ENCODE measurements at places on chromosomes 5 and 9.

DNA sequence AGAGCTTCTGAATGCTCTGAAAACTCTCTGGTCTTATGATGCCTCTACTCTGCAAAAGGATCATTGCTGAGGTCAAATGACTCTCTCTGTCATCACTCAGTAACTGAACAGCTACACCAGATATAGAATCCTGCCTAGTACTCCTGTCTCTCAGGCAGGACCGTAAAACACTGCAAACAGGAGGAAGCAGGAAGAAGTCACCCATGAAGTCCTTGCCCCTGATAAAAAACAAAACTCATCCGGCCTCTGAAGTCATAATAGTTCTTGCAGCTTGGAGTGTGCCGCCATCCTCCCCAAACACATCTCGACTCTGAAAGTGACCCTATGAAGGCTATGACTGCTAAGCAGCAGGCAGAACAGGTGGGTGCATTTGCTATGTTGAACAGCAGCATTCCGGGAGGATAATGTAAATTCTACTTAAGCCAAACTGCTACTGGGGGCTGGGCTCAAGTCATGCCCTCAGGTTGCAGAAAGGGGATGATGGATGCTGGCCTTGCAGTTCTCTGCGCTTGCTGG, 81.9 kb upstream of the FAM169A start:
- DNase-seq = no peak

DNA sequence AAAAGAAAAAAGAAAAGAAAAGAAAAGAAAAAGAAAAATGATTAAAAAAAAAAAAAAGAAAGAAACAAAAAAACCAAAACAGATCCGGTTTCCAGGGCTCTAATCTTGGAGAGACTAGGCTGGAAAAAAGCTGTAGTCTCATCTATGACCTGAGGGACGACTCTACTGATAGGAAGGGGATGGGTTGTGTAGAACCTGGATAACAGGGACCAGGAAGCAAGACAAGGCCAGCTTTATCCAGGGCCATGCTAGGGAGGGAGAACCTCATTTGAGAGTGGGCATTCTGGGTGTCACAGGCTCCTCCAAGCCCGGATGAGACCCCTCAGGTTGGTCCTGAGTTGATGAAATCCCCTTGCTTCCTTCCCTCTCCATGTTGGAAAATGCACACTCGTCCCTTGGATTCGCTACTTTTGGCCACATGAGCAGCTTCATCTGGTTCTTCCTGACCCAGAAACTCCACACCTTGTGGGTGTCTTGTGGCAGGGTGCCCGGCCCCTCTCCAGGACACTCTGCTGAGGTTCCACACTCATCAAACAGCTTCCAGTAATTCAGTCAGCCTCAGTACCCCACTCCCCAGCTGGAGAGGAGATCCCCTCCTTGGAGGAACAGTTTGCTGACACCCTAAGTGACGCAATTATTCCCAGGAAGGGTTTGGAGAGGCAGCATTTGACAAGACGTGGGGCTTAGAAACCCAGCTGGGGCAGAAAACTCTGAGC, 71.1 kb upstream of the LHFPL2 start:
- DNase-seq = no peak

- DNase-seq = no peak
These were observed 53.5 kb upstream of the ERCC6L2 start for GRCh38 chr9:95822015-95822414.

GRCh38 chr5:41707853-41708603, 162.2 kb downstream of the OXCT1 start:
- DNase-seq = no peak

GRCh38 chr9:88652876-88653275, 117.9 kb downstream of the NXNL2 start:
- no peak for DNase-seq

DNA sequence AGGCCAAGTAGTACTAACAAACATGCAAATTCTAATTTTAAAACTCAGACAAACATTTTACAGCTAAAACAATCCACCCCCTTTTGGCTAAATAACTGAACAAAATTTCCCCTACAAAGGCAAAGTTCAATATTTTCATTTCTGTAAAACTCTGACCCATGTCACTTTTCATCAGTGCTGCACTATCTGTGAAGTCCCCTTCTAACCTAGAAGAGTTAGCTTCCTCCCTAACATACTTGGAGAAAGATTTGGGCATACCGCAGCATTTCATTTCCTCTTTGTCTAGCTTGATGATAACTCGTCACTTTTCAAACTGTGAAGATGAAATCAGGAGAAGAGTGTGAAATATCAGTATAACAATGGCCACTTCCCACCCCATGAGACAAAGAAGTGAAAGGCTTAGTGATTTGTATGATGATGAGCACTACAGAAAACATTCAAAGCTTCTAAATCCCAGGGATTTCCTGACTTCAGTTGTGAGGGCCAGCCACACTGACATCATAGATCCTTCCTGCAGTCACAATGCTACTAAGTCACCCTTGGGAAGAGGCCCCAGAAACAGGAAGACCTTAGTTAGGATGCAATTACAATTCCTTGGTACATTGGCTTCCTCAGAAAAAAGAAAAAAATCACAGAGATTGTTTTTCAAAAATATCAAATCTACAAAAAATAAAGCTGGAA, at the start of gene FAM81B:
Gene FAM81B (plus strand): TSS at position 555 of the 681 bp plus-strand sequence. CDS start 24 bp downstream, at position 579.
- DNase-seq = no peak

- DNase-seq = no peak
These were observed 50.7 kb downstream of the SECISBP2 start for GRCh38 chr9:89368978-89369377.

DNA sequence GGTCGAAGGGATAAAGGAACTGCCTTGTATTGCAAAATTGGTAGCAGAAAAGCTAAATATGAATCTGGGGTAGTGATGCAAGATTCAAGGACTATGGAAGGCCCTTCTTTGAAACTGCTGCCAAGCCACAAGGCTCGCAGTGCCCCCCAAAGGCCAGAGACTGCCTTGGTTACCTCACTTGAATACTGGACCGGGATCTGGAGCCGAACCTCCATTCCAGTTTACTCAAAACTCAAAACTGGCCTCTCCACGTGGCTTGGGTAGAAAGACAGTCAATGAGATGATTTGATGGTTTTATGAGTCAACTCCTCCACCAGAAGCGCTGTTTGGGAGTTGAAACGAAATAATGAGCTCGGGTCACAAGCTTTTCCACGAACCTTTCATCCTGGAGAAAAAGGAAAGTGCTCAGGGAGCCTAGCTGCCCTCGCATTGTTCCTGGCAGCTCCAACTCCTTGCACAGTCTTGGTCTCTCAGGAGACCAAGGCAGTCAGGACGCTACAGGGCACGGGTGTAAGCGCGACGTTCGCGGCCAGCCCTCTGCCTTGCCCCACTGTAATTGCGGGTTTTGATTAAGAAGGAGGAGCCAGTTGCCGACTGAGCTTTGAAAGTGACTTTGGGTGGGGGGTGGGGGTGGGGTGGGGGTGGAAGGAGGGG, 2.8 kb downstream of the ST8SIA4 start:
- DNase-seq = no peak

DNA sequence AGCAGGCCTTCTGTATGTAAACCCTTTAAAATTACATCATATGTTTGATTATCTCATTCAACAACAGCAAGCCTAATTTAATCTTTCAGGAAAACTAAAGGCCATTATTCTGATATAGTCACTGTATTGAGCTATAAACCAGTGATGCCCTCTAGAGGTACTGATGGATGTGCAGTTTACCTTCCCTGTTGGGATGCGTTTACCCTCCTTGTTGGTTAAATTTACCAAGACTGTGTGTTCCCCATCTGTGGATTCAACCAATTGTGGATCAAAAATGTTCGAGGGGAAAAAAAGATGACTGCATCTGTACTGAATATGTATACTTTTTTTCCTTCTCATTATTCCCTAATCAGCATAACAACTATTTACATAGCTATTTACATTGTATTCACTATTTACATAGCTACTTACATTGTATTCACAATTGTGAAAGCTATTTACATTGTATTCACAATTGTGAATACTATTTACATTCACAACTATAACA, 3.7 kb upstream of the BAAT start:
- DNase-seq = no peak

- no peak for DNase-seq
These were observed 156.2 kb upstream of the NR3C1 start for GRCh38 chr5:143559586-143560109.

GRCh38 chr5:125478599-125478998, 732.2 kb upstream of the ZNF608 start:
- no peak for DNase-seq

DNA sequence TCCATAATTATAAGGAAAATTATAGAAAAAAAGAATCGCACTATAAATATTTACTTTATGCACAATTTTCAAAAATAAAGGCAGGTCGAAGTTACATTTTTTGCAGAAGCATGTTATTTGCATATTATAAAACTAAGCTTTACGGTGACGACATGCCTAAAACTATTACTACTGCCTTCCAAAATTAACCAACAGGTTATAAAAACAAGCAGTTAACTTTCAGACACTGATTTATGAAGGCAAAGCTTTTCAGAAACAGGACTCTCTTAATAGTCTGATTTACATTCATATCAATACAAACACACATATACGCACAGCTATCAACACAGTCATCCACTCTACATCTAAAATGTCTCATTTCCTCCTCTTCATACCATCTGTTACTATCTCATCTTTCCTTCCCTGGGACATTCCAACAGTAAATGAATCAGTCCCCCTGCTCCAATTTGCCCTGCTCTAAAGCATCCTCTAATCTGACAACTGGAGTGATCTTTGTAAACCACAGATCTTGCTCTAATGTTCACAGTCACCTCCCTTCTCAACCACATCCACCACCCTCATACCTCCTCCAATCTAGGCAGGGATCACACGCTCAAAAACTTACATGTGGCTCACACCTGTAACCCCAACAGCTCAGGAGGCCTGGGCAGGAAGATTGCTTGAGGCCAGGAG, 21.6 kb downstream of the FBXW11 start:
- DNase-seq = no peak

DNA sequence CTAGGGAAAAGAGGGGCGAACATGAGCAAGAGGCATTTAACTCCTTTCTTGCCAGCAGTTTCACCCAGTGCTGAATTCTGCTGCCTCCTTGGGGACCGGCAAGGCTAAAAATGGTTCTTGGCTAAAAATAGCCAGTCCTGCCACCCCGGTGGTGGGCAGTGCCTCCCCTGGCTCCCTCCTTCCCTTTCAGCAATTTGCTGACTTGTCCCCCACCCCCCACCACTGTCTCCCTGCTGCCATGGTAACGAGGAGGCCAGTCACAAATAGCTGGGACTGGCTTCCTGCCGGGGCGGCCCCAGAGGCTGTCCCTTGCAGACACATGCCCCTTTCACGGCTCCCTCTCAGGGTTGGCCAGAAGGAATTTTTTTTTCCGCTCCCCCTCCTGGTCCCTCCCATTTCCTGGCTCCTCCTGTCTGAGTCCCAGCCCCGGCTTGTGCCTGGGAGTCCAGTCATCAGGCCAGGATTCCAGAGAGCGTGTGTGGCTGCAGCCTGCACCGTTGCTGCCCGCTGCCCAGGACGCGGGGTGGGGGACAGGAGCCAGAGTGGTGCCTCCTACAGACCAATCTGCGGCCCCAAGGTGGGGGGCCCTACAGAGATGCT, 130.3 kb downstream of the RGS3 start:
- no peak for DNase-seq

GRCh38 chr5:73759771-73760170, 133.8 kb downstream of the ARHGEF28 start:
- DNase-seq = no peak

GRCh38 chr5:57094753-57095683, 78.8 kb upstream of the GPBP1 start:
- DNase-seq = no peak

DNA sequence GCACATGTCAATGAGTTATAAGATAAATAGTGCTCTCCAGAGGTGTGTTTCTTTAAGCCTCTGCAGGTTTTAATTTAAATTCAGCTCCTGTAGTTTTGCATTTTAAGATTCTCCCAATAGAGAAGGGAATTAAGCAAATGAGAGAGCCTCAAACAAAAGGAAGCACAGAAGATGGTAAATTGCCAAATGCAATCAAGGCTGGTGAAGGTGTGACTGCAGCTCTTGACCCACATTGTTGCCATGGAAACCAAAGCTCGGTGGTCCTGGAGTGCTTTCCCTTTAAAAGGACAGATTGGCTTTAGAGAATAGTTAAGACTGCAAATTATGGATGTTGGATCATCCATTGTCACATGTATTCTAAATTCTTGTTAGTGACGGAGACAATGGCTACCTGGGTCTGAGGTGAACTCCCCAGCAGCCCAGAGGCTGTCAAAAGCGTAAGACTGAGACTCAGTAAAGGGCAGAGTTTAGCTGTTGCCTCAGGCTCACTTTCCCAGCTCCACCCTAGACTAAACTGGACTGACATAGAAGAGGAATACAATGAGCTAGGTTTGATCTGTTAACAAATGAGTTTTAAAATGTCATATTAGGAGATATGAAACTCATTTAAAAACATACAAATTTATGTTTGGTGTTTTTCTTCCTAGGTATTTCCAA, 12.3 kb downstream of the GAPT start:
- DNase-seq = no peak

GRCh38 chr5:59789197-59789596, 104.3 kb downstream of the PDE4D start:
- no peak for DNase-seq

DNA sequence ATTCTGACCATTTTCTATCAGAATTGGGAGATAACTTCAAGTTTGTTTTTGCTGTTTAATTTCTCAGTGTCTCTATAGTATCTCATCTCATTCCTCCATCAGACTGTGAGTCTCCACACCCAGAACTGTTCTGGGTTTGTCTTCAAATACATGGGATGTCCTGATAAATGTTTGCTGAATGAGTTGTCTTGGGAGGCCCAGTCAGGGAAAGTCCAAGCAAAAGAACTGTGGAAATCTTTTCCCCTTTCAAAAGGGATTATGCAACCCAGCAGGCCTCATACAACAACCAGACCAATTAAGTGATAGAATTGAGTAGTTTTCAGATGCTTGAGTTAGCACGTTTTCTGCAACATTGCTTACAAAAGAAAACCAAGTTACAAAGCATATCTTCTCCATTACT, 324.4 kb downstream of the BRINP1 start:
- no peak for DNase-seq

DNA sequence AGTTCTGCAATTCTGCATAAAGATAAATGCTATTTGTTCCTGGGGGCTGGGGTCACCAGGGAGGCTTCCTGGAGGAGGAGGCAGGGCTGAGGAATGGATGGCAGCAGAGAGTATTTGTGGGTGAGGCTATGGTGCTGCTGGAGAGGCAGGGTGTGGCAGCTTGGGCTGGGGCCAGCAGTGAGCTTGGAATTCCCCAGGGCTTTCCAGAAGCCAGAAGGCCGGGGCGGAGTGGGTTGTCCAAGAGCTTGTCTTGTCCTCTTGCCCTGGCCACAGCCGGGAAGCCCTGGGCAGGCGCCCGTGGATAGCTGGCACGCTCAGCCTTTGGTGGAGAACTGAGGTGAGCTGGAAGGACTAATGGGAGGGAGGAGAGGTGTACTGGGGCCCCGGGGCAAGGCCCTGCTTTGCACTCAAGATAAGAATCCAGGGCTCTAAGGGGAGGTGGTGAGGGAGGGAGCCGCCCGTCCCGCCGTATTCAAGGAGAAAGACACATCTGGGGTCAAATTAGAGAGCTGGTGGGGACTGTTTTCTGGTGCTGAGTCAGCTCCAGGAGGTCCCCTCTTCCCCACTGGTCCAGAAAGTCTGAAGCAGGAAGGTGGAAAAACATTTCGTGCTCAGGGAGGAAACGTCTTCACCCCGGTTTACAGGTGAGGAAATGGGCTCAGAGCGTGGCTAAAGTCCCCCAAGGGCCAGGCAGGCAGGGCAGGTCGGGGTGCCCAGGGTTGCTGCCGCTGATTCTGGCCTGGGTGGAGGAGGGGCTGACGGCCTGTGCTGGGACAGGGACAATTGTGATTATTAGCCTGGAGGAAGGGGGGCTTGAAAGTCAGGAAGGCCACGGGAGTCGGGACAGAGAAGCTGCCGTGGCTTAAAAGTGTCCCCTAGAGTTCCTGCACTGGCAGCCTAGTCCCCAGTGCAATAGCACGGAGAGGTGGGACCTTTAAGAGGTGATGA, 26.9 kb upstream of the CNOT6 start:
- DNase-seq = no peak
